ENCODE measurements at places on chromosomes 13 and 19.

DNA sequence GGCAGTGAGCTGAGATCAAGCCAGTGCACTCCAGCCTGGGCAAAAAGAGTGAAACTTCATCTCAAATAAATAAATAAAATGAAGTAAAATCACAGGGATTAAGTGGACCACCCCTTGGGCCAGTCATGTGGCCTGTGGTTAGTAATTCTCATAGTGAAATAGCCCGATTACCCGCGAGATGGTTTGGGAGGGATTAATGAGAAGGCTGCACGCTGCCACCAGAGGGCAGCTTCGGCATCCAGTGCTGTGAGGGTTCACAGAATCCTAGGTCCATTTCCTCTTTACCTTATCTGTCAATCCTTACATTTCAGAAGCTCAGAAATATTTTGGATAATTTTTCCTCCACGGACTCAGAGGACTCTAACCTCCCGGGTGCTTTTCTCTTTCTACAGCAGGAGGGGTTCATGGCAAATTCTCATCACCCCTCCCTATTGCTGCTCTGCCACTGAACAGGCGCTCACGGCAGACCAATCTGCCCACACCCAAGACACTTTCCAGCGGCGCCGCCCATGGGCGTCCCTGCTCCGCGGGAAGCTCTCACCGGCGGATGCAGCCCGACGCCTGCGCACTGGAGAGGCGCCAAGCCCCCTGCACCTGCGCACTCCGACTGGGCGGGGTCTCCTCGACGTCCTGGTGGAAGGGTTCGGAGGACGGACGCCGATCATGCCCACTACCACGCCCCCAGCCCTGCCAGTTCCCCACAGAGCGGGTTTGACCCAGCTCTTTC, 11.0 kb downstream of the ZNF835 start:
- DNase-seq: no peak

- DNase-seq: peak; percentile 85
Measured at GRCh38 chr19:54209811-54210494, 9.3 kb downstream of the RPS9 start.

- no peak for DNase-seq
Measured at GRCh38 chr19:584240-585001, 5.3 kb upstream of the HCN2 start.

- no peak for DNase-seq
Measured at GRCh38 chr13:49082653-49083536, 107.2 kb downstream of the FNDC3A start.

DNA sequence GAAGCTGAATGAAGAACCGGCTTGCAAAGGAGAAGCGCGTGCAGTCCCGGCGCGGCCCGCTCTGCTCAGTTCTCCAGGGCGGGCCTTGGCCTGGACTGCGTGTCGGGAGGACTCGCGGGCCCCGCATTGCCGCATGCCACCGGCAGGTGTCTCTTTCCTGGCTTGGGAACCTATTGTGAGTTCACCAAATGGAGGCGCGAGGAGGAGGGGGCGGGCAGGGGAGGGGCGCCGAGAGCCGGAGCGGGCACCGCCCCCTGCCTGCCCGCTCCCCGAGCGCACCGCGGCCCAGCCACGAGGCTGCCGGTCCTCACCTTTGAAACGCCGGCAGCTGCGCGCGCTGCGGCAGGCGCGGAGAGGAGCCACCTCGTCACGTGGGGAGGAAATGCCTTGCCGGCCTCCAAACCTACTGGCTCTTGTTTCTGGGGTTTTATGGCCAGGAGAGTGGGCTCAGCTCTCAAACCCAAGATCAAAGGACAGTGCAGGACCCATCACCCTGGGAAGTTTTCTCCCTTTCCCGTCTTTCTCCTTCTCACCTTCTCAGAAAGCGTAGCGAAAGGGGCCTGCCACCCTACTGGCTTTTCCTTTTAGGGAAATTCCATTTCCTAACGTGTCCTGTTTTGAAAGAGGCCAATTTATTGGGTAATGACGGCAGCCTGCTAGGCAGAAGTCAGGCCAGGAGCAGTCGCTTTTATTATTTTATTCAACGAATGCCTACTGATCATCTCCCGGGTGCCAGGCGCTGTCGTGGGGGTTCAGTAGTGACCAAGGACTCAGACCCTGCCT, 13.8 kb upstream of the UBE2L5 start:
- peak; percentile 42 for DNase-seq

GRCh38 chr13:76756451-76756850, 129.8 kb downstream of the KCTD12 start:
- no peak for DNase-seq

- no peak for DNase-seq
Measured at GRCh38 chr19:51531349-51532315, at the start of gene SIGLEC6. Gene SIGLEC6 (minus strand): TSS chr19:51531670. CDS start chr19:51531648, 22 bp downstream.

- DNase-seq: no peak
Measured at GRCh38 chr13:78638216-78638615, 20.7 kb downstream of the OBI1 start.

GRCh38 chr19:54558339-54558738, 15.3 kb upstream of the LILRA2 start:
- DNase-seq: no peak

DNA sequence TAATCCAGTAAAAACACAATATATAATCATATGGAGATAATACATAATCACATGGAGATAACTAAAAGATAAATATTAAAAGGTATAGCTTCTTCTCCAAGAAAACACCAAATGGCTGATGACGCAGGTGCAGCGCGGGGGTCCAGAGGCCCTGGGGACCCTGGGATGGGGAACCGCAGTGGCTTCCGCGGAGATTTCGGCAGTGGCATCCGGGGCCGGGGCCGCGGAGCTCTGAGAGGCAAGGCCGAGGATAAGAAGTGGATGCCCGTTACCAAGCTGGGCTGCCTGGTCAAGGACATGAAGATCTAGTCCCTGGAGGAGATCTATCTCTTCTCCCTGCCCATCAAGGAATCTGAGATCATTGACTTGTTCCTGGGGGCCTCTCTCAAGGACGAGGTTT, 10.5 kb downstream of the ZNF44 start:
- DNase-seq: no peak

GRCh38 chr13:29934531-29935308, 84.3 kb upstream of the UBL3 start:
- DNase-seq: peak; percentile 4

- no peak for DNase-seq
Measured at GRCh38 chr13:32212421-32212820, 102.7 kb downstream of the ZAR1L start.

- DNase-seq: no peak
Measured at GRCh38 chr19:2266183-2266993, 10.2 kb upstream of the JSRP1 start.

DNA sequence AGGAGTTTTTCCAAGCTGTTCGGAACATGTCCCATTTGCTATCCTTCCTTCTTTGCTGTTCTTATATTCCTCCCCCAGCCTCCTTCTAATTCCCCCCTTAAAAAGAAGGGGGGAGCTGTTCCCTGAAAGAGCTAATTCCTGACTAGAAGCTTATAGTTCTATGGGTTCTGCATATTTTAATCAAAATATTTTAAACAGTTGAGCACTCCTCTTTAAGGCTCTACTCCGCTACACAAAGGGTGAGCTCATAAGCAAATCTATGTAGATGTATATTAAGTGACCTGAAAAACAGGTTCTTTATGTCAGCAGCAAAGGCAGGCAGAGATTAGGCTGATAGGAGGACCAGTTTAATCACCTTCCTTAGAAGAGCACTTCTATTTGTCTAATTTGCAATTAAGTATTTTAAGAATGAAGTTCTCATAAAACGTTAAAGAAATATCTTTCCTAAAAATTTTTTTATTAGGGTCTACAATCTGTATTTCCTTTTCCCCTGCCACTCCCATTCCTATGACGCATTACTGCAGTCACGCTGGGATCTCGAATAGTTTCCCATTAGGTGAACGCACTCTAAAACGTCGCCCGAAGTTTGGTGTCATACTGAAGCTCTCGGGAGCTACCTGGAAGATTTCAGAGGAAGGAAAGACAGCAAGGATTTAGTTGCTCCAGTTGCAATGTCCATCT, 5.2 kb downstream of the EFNB2 start:
- no peak for DNase-seq

DNA sequence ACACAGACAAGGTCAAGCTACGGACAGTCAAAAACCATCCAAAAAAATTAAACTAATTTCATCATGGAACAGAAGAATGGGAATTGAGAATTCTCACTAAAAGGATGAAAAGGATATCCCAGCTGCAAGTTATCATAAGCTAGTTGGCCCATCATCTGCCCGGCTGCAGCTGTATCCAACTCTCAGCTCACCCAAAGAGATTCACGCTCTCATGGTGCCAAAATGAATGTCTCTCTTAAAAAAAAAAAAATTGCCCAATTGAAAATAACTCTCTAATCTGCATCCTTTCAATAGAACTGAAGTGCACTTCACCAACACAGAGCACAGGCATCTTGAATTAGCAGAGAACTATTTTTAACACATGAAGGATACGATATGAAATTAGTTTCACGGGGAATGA, 20.0 kb downstream of the ENOX1 start:
- DNase-seq: peak; percentile 36

GRCh38 chr19:13931391-13932148, 6.6 kb downstream of the PODNL1 start:
- no peak for DNase-seq

GRCh38 chr13:47000165-47000564, 103.3 kb upstream of the HTR2A start:
- DNase-seq: no peak

GRCh38 chr13:72489751-72490150, 237.7 kb downstream of the MZT1 start:
- no peak for DNase-seq

- DNase-seq: no peak
Measured at GRCh38 chr19:10854350-10855089, 6.3 kb downstream of the C19orf38 start.

GRCh38 chr19:2352121-2352520, 7.9 kb upstream of the TMPRSS9 start:
- DNase-seq: no peak

- DNase-seq: no peak
Measured at GRCh38 chr19:6379744-6380143, 4.0 kb upstream of the PSPN start.

GRCh38 chr13:66503890-66504289, 726.2 kb downstream of the PCDH9 start:
- DNase-seq: no peak

- DNase-seq: no peak
Measured at GRCh38 chr19:49830766-49831165, 12.7 kb downstream of the MED25 start.

GRCh38 chr13:79990048-79990447, 350.9 kb downstream of the SPRY2 start:
- no peak for DNase-seq

DNA sequence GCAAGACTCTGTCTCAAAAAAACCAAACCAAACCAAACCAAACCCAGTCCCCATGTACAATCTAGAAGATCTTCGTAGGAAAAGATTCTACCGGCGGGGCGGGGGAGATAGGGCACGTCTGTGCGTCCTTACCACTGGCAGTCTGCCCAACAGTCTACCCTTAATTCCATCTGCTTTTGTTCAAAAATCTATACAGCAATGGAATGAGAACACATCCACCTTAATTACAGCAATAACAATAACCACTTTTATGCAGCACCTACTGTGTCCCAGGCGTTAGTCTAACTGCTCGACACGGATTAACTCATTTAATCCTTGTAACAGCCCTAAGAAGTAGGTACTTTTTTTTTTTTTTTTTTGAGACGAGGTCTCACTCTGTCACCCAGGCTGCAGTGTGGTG, 2.5 kb upstream of the ATF5 start:
- DNase-seq: no peak
